ENCODE measurements at places on chromosomes 7 and 10. TPM values are rescaled to one million over a fixed set of nuclear protein-coding genes. Genes with fewer than 3 reads are reported as not detected.

The HYAL4 gene
- total RNA-seq, result not detected

The CHRM2 gene
- not detected for total RNA-seq

The EN2 gene
- not detected for total RNA-seq

The GDF2 gene
- total RNA-seq, result not detected

The GPR141 gene
- total RNA-seq, result not detected

The FOXI2 gene
- total RNA-seq, result not detected

The MPLKIP gene
- 35.1 TPM for total RNA-seq

The TLX1 gene
- total RNA-seq, result not detected

The FAM53B gene
- total RNA-seq, result 70.9 TPM

The ANXA8 gene
- not detected for total RNA-seq

The AKR1B15 gene
- total RNA-seq, result not detected

The ZNF438 gene
- total RNA-seq, result 3.9 TPM

The RBP3 gene
- total RNA-seq, result not detected

The FAM25G gene
- total RNA-seq, result not detected

The BCAP29 gene
- total RNA-seq, result 24.9 TPM

The TEX47 gene
- total RNA-seq, result not detected

The MIOS gene
- total RNA-seq, result 81.3 TPM

The MYO3A gene
- total RNA-seq, result 1.1 TPM

The GIMAP6 gene
- total RNA-seq, result 0.17 TPM

The CRYGN gene
- total RNA-seq, result not detected

The HTRA1 gene
- not detected for total RNA-seq

The SPDYE11 gene
- total RNA-seq, result not detected

The PDAP1 gene
- 105 TPM for total RNA-seq

The MTERF1 gene
- 26.2 TPM for total RNA-seq

The CLIP2 gene
- 60.4 TPM for total RNA-seq

The KCNMA1 gene
- 3.3 TPM for total RNA-seq

The CRTAC1 gene
- not detected for total RNA-seq

The EDRF1 gene
- total RNA-seq, result 52.7 TPM

The PLXNA4 gene
- 0.02 TPM for total RNA-seq

The CRHR2 gene
- not detected for total RNA-seq

The TACC2 gene
- total RNA-seq, result not detected

The PDE1C gene
- total RNA-seq, result not detected

The PRR15 gene
- total RNA-seq, result not detected

The RADIL gene
- not detected for total RNA-seq

The PDE6C gene
- total RNA-seq, result not detected

The ACTL6B gene
- not detected for total RNA-seq

The ARMH3 gene
- total RNA-seq, result 26.8 TPM

The UCMA gene
- total RNA-seq, result not detected

The FBXL13 gene
- total RNA-seq, result 3.4 TPM

The BICC1 gene
- total RNA-seq, result not detected

The NME8 gene
- not detected for total RNA-seq

The SFRP5 gene
- total RNA-seq, result not detected

The GALNT17 gene
- not detected for total RNA-seq

The CYREN gene
- 79.3 TPM for total RNA-seq

The ANKMY2 gene
- 9.4 TPM for total RNA-seq

The GPNMB gene
- 1.1 TPM for total RNA-seq

The TMEM196 gene
- total RNA-seq, result not detected
